ENCODE measurements at places on chromosomes 13 and 19. TPM values are rescaled to one million over a fixed set of nuclear protein-coding genes. Genes with fewer than 3 reads are reported as not detected.
A peak's percentile ranks its signal among the peaks of the same experiment; 100 is the strongest.

DNA sequence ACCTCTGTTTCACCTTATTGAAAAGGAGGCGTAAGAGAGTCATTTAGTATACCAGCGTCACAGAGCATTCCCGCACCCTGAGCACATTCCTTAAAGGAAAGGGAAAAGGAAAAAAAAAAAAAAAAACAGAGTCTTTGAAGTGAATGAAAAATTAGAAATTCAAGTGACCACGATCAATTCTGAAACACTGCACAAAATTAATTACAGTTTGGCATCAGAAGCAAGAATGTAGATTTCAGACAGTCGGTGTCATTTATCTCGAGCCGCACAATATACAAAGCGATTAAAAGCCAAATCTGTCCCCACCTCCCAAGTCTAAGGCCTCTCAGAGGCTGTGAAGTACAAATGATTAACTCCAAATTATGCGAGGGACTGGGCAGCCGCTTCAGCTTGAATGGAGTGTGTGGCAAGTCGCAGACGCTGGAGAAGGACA is 173.7 kb upstream of the ZNF507 start:
- DNase-seq: no peak

DNA sequence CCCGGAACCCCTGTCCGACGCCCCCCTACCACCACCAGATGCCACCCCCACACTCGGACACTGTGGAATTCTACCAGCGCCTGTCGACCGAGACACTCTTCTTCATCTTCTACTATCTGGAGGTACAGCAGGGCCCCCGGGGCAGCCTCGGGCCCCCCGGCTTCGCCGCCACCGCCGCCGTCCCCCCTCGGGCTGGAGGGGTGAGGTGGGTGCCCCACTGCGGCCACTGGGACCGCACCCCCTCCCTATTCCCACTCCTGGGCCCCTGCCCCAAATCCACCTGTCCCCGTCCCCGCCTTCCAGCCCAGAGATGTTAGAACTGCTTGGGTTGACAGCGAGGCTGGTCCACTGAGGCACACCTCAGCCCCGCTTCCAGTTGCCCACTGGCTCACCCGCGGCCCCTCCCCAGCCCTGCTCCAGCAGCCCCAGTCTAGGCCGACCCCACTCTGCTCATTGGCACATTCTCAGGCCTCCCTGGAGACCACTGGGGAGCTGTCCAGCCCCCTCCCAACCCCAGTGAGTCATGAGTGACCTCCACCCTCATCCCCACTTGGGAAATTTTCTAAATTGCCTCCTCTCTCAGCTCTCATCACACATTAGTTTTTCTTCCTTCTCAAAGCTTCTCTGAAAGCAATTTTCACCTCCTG is 6.5 kb downstream of the LENG1 start:
- DNase-seq: no peak

GRCh38 chr13:98217597-98217996 is 40.5 kb upstream of the RNF113B start:
- no peak for DNase-seq

- peak; percentile 56 for DNase-seq
Measured at GRCh38 chr19:3210347-3211017, 14.0 kb upstream of the CELF5 start.

- no peak for DNase-seq
Measured at GRCh38 chr13:34988330-34988791, 46.3 kb downstream of the NBEA start.

- no peak for DNase-seq
Measured at GRCh38 chr13:55887561-55887960, 1253.2 kb upstream of the PRR20A start.

DNA sequence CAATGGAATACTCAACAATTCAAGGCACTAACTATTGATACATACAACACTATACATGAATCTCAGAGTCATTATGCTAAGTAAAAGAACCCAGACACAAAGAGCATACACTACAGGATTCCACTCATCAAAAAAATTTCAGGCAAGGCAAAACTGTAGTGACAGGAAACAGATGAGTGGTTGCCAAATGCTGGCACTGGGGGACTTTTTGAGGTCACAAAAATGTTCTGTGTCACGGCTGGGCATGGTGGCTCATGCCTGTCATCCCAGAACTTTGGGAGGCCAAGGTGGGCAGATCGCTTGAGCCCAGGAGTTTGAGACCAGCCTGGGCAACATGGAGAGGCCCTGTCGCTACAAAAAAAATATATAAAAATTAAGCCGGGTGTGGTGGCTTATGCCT is 129.4 kb downstream of the KL start:
- DNase-seq: no peak

The LGI4 gene
- 3.3 TPM for total RNA-seq

- DNase-seq: no peak
Measured at GRCh38 chr19:53944416-53944815, 18.3 kb upstream of the CACNG8 start.

GRCh38 chr19:43780706-43781525 is at the start of gene KCNN4:
KCNN4 (minus strand) TSS chr19:43780973; CDS start chr19:43780861, 112 bp downstream.
- DNase-seq: no peak

The SPPL2B gene
- total RNA-seq: 38.0 TPM

Measured in psoas muscle (tissue), 8 donors.